ENCODE measurements at places on chromosomes 13 and 19. TPM values are rescaled to one million over a fixed set of nuclear protein-coding genes. Genes with fewer than 3 reads are reported as not detected.
A peak's percentile ranks its signal among the peaks of the same experiment; 100 is the strongest.

- DNase-seq, result peak; percentile 58
These were observed 5.4 kb downstream of the RSPH6A start for GRCh38 chr19:45809643-45810159.

DAPK3 gene
- 155 TPM for total RNA-seq

DNA sequence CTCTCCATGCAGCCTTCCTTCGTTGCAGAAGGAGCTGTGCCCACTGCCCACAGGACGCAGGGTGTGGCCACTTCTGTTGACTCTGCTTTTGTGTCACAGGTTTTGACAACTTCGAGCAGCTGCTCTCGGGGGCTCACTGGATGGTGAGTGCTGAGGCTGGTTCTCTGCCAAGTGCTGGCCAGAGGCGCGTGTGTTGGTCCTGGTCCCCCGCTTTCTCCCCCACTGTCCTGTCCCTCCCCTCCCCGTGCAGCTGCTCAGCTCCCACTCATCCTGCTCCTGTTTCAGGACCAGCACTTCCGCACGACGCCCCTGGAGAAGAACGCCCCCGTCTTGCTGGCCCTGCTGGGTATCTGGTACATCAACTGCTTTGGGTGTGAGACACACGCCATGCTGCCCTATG lies 10.6 kb upstream of the PDCD2L start:
- no peak for DNase-seq

GPR4 gene
- total RNA-seq, result 3.1 TPM

- DNase-seq, result no peak
These were observed 375.1 kb downstream of the KLF5 start for GRCh38 chr13:73433890-73434289.

GRCh38 chr13:113537909-113538688 lies 46.5 kb upstream of the TFDP1 start:
- DNase-seq, result no peak

DNA sequence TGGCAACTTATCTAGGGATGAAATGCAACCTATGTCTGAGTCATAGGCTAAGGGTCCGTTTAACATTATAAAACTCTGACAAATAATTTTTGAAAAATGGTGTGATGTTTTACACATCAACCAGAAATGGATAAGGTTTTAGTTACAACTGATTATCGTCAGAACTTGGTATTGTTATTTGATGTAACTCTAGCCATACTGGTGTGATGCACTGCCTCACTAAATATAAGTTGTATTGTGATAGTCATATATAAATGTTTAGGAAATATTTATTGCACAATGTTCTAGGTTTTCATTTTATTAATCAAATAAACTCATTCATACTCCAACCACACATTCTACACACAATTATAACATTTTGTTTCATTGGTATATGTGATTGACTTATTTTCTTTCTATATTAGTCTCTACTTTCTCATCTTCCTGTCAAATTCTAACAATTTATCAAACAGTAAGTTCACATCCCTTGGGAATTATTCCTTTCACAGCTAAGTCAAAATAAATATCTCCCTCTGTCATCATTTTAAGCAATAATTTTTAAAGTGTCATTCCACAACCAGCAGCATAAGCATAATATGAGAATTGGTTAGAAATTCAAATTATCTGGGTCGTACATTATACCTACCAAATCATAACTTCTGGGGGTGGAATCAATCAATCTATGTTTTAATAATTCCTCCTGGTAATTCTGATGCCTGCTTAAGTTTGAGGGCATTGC lies 873.9 kb downstream of the SLITRK1 start:
- peak; percentile 35 for DNase-seq

DNA sequence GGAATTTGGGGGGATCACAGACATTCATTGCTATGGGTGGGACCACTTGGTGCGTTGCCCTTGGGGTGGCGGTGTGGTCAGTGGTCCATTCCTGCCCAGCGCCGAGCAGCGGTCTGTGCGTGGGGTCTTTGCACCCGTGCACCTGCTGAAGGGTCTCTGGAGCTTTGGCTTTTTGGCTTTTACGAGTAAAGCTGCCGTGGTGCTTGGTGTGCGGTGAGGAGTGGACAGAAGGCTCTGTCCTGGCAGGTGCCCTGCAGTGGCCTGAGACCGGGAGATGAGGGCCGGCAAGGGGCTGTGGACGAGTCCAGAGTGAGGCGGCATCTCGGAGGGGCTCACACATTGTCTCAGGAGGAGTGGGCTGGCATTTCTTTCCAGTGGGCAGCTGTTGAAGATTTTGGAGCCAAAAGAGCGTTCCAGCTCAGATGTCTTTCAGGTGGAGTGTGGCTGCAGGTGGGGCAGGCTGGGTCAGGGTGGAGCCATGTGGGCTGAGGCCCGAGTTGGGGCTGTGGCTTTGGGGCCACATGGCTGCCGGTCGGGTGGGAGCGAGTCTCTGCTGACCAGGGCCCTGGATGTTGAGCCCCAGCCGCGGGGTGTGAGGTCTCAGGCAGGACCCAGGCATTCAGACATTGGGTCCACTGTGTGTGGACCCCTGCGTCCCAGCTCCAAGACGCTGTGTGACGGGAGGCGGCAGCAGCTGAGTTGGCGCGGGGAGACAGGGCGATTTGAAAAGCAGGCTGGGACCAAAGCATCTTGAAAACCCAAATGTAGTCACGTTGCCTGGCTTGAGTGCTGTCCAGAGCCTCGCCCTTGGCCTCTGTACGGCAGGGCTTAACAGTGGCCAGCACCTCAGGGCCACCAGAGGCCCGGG lies 11.7 kb downstream of the GNA11 start:
- DNase-seq, result no peak

GRCh38 chr19:1561236-1561842 lies 6.8 kb downstream of the MEX3D start:
- no peak for DNase-seq
